ENCODE measurements at places on chromosomes 3 and 15.

GRCh38 chr15:39239562-39239961 is 341.3 kb upstream of the THBS1 start:
- DNase-seq = no peak

DNA sequence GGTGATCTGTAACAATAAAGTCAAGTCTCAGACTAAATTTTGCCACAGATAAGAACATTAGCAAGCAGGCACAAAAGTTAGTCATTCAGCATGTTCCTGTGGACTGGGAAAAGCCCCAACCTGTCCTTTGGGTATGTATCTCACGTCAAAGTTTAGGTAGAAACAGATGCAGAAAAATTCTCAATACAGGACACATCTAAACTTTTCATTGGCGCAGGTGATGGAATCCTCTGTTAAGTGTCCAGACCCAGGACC is 120.6 kb downstream of the ATG7 start:
- DNase-seq = no peak

DNA sequence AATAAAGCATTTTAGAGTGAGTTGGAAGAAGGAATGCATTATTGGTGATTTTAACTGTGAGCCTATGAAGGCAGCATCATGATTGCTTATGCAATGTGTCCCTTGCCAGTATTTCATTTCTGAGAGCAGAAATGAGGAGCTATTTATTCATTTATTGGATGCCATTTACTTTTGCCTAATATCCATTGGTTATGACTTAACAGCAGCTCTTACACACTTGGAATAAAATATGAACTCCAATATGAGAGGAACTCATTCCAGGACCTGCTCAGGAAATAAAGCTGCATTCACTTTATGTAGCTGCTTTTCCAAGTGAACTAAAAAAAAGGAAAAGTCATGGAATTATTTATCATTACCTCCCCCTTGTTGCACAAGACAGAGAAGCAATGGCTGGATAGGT is 280.1 kb downstream of the LRTM1 start:
- no peak for DNase-seq

DNA sequence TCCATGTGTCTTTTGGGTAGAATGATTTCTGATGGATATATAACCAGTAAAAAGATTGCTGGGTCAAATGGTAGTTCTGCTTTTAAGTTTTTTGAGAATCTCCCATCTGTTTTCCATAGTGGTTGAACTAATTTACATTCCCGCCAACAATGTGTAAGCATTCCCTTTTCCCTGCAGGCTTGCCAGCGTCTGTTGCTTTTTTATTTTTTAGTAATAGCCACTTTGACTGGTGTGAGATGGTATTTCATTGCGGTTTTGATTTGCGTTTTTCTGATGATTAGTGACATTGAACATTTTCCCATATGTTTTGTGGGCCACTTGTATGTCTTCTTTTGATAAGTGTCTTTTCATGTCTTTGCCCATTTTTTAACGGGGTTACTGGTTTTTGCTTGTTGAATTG is 36.3 kb upstream of the MB21D2 start:
- no peak for DNase-seq

DNA sequence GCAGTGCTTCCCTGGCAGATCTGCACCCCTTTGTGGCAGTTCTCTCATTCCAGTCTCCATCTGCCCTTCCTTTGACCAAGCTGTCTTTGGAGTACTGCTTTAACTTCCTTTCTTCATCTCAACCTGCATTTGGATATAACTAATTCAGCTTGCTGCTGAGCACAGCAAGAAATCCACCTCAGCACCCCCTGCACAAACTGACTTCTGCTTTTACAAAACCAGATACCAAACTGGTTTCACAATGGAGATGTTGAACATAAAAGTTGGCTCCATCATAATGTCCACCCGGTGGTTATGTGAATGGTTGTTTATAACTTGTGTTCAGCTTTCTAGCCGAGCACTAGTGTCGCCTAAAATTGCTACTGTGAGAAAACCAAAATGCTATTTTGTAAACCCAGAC is 341.1 kb upstream of the SEMA6D start:
- no peak for DNase-seq

DNA sequence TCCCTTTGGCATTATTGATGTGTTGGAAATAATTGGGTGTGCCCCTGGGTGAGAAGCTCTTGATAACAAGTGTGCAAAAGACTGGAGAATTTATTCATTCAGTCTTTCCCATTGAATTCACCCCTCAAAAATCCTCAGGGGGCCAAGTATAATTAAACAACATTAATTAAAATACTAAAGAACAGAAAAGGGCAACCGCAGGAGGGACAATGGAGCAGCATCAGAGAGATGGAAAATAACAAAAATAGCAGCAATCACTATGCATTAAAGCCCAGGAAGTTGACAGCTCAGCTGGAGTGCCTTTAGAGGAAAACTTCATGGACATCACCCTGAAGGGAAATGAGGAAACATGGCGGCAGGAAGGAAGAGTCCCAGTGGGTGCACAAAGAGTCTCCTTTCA is 227.6 kb downstream of the MINAR1 start:
- no peak for DNase-seq

- no peak for DNase-seq
Observed at GRCh38 chr3:43455233-43455632, 166.6 kb downstream of the ANO10 start.

DNA sequence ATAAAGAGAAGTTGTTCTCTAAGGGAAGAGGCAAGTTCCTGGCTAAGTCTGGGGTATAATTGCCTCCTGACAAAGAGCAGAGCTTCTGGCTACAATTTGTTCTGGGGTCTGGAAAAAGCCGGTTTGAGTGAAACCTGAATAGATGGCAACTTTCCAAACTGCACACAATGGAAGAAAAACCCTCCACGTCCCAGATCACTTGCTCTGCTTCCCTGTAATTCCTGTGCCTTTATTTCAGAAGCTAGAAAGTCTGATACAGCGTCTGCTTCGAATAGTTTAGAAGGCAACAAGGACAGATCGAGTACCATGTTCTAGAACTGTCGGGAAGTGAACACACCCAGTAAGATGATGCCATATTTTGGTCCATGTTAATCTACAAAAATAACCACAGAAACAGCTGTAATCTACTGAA is 1.6 kb upstream of the WDR82 start:
- DNase-seq = no peak

DNA sequence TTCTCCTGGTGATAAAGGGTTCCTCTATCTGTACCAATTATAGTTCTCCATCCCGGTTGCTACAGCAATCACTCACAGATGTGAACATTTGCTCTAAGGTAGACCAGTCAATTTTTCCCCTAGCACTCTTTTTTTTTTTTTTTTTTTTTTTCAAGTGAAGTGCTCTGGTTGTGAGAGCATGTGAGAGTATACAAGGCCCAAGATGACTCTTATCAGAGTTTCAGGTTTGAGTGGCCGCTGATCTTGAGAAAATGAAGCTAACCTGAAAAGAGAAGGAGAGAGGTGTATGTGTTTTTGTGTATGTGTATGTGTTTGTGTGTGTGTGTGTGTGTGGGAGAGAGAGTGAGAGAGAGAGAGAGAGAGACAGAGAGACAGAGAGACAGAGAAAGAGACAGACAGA is 44.4 kb upstream of the OTOL1 start:
- no peak for DNase-seq

All from CD4-positive, alpha-beta T cell treated with Interleukin-1 beta for 1 hour (primary cell).